ENCODE measurements at places on chromosomes 4 and X.

DNA sequence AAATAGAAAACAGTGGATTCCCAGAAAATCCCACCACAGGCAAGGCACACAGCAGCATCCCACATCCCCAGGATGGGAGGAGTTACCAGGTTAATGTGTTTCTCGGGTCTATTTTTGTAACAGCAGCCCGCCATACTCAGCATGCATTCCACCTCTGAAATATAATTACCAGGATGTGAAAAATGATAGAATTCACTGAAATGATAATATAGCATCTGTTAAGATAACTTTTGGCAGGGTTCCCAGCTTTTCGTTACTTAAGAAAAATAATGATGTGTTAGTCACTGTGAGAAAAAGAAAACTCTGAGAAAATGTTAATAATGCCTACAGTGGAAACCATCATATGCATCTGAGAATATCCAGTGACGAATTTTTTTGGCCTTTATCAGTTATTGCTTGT is 87.1 kb downstream of the VCX2 start:
- no peak for DNase-seq

DNA sequence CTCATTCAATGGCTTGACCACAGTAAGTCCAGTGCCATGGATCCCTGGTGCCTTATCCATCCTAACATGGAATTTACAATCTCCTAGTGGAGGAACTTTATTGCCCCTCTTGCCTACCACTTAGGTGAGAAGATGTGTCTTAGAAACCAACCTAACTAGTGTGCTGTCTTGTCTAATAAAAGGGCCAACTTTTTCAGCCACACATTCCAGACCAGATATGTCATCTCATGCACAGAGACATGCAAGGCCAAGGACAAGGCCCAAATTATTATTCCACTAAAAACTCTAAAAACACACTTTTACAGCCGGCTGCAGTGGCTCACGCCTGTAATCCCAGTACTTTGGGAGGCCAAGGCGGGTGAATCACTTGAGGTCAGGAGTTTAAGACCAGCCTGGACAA is 10.6 kb upstream of the PRDX4 start:
- no peak for DNase-seq

GRCh38 chrX:42920752-42921151 is 142.8 kb upstream of the PPP1R2C start:
- DNase-seq = no peak

DNA sequence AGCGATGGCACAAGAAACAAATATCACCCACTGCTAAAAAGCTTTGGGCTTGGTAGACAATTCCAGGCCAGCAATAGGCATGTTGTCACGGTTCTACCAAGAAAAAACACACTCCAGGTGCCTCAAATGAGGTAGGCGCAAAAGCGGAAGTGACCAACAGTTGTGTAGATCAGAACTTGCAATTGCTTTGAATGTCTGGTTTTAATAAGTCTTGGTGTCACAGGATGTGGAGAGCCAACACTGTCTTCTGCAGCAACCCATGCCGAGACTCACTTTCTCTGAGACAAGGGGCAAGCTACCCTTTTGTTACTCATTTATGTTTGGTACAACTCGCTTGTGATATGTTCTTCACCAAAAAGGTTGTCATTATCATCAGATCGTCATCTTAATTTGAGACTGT is 188.8 kb downstream of the HS6ST2 start:
- DNase-seq = no peak

DNA sequence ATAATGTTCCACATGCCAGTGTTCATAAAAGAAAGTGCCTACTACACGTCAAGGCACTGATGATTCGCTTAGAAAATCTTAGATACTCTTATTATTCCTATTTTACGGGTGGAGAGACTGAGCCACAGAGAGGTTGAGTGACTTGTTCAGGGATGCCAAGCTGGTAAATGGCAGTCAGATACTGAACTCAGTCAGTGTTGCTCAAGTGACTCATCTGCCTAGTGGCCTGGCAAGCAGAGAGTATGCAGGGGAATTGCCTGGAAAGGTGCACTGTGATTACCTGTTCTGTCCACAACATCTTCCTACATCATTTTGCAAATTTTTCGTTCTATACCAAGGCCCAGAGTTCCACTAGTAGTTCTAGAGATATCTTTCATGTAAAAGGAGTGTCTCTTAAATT is 68.4 kb downstream of the RAPGEF2 start:
- DNase-seq = no peak

- DNase-seq = no peak
These were observed 65.1 kb upstream of the CCDC160 start for GRCh38 chrX:134171661-134172587.

DNA sequence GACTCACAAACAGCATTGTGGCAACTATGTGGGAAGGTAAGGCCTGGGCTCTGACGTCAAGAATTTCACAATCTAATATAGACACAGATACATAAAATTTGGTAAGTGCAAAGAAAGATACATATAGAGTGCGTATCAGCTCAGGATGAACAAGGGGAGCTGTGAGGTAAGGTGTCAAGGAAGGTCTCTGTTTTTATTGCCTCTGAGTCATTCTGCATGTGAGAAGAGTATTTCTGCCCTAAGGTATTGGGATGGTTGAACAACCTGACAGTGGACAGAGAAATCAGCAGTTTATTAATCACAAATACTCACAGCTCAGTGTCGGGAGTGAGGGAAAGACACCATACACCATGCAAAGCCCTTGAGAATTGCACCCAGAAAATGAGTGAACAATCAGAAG is 89.8 kb downstream of the COMMD8 start:
- DNase-seq = no peak

DNA sequence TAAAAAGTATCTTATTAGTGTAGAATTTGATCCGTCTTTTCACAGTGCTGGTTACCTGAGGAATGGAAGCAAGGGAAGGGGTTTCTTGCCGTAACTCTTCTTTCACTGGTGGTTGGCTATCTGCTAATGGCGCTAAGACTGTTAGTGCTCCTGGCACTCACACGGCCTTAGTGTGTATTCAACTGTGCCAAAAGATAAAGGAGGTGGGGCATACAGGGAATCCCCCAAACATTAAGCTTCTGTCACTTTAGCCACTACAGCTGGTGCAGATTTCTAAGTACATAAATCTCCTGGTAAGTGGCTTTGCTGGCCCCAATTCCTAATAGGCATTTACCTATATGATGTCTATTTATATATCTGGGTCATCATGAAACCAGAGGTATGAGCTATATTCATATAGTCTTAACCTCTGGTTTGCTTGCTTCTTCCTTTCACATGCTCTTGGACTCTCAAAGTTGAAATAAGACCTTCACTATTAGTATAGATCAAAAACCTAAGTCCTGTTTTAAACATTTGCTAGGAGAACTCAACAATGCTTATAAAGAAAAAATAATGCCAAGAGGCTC is 95.1 kb downstream of the TSPAN7 start:
- DNase-seq = no peak

DNA sequence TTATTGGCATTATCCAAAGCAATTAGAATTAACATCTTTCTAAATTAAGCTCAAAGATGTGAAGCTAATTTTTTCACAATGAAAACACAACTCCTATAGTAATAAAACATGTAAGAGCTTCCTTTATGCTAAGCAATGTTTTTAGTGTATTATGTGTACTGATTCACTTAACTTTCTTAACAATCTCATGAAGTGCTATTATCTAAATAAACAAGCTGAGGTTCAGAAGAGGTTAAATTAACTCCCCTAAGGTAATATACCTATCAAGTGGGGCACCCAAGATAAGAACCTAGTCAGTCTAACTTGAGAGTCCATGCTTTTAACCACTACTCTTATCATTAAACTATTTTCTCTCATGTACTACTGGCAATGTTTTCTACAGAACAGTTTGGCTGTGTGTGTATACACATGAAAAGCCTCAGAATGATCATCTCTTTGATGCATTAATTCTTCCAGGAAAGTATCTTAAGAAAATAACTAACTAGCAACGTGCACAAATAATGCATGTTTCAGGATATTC is 13.6 kb downstream of the G3BP2 start:
- DNase-seq = no peak

DNA sequence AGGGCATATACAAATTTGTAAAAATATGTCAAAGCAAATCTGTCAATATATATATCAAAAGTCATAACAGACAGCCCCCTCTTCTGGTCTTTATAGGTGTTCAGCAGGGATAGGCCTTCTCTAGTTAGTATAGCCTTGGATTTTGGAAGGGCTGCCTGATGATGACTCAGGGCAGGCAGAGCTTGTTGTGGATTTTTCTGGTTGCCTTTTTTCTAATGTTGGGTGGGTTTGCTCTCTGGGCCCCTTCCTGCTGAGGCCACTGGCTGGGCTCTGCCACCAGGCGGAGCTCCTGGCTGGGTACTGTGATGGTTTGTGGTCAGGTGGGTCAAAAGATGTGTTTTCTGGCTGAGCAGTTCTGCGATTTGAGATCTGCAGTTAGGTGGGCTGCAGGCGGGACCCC is 294.2 kb downstream of the GRIA2 start:
- no peak for DNase-seq

DNA sequence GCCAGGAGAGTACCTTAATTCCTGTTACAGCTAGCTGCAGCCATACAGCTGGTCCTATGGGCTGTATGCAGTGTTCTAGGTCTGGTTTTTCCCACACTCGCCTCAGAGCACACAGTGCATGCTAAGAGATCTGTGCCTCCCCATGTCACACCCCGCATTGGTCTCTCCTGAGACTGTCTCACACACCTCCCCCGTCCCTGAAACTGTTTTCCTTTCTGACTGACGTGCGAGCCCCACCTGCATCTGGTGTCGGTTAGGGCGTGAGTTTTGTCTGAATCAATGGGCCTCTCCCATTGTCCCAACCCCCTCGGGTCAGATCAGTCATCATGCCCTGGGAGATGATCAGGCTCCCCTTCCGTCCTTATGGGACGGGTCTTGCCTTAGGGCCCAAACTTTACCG is 3.4 kb upstream of the UGT8 start:
- no peak for DNase-seq

GRCh38 chr4:158778156-158778711 is 9.4 kb downstream of the FNIP2 start:
- no peak for DNase-seq

DNA sequence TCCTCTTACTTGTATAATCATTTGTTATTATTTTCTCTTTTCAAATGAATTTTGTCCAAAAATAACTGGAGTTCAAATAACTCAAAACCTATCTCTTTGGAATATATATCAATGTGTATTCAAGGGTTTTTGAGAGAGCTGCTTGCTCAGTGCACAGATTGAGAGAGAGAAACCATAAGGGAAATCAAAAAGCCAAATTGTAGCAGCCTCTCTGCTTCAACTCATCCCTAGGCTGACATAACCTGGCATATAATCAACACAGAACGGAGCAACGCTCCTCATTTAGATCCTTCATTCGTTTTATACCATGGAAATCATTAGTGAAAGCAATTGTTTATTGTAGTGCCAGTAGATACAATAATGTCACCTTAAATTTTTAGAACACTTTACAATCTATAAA is 1.8 kb upstream of the GPM6A start:
- no peak for DNase-seq

DNA sequence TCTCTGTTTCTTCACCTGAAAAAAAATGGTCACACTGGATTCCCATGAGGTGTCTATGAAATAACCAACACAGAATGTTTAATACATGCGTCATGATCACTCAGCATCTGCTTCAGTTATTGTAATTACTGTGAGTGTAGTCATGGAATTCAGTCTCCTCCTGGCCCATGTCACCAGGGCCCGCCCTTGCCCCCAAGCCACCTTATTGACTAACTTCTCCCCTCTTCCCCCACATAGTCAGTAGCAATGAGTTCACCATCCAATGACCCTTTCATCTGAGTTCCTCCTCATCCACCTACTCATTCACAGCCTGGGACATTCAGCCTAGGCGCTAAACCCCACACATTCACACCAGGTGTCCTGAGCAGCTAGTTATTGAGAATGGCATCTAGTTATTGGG is 15.6 kb downstream of the PNMA6F start:
- DNase-seq = no peak

- DNase-seq = no peak
These were observed 152.0 kb upstream of the STX18 start for GRCh38 chr4:4693755-4694295.

DNA sequence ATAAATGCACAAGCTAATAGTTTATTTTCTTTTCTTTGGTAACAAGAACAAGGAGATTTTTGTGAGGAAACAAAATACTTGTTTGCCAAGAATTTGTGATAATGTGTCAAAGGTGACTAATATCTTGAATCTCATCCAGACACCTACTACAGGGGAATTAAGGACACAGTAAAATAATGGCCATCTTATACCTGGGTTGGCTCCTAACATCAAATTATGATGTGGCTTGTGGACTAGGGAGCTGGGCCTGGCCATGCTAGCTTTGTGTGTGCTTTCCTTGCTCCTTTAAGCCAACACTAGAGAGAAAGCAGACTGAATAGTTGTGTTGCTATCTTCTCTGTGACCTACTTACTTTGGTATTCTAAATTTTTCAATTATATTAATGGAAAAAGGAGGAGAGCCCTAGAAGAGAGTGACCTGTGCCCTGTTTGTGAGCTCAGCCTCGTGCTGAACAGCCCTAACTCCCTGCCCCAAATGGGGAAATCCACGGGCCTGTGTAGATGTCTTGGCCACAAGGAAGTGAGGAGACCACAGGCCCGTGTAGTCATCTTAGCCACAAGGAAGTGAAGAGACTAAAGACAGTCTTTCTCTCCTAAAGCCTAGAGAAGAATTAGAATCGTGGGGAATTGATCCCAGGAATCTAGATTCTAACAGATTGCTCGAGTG is 23.3 kb downstream of the ARHGAP24 start:
- no peak for DNase-seq

- no peak for DNase-seq
These were observed 59.3 kb downstream of the IRF2 start for GRCh38 chr4:184415071-184415470.

GRCh38 chrX:42759881-42760280 is 18.1 kb downstream of the PPP1R2C start:
- no peak for DNase-seq

- DNase-seq = no peak
These were observed 8.2 kb downstream of the FHIP1A start for GRCh38 chr4:151417164-151417571.

DNA sequence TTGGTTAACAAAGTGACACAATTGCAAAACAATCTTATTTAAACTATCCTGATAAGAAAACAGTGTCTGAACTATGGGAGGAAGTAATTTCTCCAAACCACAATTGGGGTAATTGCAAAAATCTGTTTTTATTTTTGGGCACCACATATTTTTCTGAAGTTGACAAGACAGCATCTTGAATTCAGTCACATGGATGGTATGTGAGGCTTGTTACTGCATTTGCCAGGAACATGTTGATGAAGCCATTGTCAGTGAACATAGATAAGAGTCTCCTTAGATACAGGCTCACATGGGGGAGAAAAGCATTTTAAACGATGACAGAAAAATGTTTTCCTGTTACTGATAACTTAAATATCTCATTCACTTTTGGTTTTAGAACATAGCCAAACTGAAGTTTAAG is 5.5 kb upstream of the USP53 start:
- no peak for DNase-seq

DNA sequence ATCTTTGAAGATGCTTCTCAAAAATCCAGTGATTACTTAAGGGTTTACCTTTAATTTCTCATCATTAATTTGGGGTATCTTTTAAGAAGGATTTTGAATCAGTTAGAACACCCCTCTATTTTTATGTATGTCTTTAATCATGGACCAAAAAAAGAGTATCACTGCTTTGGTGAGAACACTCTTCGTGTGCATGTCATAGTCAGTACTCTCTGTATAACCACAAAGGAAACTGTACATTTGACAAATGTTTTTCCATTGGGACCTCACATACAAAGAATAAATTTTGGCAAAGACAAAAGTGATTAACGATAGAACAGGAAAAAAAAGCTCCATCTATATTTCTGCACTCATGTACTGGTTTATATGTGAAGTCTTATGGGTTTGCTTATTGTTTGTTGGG is 31.3 kb downstream of the FAM241A start:
- DNase-seq = no peak
